ENCODE measurements at places on chromosomes 12 and 14.

- DNase-seq: no peak
Measured at GRCh38 chr14:36658123-36659009, 3.3 kb upstream of the PAX9 start.

DNA sequence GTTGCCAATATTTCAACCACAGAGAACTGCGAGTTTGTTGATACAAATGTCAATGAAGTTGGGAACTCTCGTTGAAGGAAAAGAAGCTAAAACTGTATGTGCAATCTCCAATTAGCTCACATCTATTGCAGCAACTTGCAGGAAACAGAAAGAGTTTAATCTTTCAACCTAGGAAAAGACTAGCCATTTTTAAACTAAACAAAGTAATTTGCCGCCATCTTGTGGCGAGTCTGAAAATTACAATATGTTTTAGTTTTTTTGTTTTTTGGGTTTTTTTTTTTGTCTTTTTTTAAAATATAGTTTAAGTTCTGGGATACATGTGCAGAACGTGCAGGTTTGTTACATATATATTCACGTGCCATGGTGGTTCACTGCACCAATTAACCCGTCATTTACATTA lies 131.2 kb upstream of the FOXG1 start:
- DNase-seq: no peak

- no peak for DNase-seq
Measured at GRCh38 chr12:118391836-118392235, 15.5 kb downstream of the SUDS3 start.

DNA sequence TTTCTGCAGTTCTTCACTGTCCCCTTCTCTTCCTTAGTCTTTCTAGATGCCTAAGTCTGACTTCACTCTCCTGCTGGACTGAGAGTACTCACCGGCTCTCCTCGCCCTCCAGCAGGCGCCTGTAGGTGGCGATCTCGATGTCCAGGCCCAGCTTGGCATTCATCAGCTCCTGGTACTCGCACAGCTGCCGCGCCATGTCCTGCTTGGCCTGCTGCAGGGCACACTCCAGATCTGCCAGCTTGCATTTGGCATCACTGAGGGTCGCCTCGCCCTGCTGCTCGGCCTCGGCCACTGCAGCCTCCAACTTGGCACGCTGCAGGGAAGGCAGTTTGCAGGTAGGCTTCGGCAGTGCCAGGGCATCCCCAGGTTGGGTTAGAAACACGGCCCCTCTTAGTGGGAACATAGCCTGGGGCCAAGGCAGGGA lies 5.2 kb downstream of the KRT84 start:
- DNase-seq: no peak

- no peak for DNase-seq
Measured at GRCh38 chr12:120799243-120800045, 73.8 kb downstream of the ACADS start.

DNA sequence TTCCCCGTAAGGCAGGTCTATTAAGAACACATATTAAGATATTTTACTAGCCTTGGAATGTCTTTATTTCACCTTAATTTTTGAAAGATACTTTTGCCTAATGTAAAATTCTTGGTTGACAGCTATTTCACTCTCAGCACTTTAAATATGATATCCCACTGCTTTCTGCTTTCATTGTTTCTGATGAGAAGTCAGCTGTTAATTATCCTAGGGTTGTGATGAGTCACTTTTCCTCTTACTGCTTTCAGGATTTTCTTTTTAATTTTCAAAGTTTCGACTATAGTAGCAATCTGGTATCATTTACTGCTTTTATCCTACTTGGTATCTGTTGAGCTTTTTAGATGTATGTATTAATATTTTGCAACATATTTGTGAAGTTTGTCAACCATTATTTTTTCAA lies 578.9 kb upstream of the ATP2B1 start:
- no peak for DNase-seq

DNA sequence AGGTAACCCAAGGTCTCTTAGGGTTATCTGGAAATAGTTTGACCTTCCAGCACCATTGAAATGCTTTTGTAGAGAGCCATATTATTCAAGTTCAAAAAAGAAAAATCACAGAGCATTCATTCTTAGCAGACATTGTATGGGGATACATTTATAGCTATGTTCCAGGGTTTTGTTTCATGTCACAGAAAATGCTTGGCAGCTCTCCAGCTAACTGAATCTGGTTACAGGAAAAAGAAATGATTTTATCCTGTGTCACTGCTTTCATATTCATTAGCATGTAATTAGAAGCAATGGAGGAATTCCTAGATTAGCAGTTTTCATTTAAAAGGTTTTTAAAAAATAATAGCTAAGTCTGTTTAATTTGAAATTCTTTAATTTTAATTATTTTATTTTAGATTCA lies 78.9 kb downstream of the SNAPC1 start:
- no peak for DNase-seq

GRCh38 chr12:1054117-1054870 lies 63.3 kb downstream of the ERC1 start:
- DNase-seq: no peak

GRCh38 chr14:104178279-104178678 lies 39.9 kb downstream of the KIF26A start:
- no peak for DNase-seq

- DNase-seq: no peak
Measured at GRCh38 chr12:94157981-94158411, 9.6 kb downstream of the PLXNC1 start.

DNA sequence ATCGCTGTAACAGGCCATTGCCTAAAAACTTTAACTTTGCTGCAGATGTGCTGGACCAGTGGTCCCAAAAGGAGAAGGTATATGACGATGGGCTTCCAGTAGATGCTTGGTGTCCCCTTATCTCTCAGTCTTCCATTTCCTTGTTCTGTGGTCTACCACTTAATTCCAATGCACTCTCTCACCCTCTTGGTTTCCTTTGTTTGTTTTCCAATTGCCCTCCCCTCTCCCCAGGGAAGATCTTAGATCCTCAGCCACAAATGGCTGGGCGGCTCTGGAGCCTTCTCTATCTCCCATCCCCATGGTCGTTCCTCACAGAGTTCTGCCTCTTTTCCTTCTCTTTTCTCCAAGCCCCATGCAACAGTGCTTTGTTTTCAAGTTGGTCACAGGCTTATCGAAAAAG lies 584 bp downstream of the ACSM4 start:
- no peak for DNase-seq

DNA sequence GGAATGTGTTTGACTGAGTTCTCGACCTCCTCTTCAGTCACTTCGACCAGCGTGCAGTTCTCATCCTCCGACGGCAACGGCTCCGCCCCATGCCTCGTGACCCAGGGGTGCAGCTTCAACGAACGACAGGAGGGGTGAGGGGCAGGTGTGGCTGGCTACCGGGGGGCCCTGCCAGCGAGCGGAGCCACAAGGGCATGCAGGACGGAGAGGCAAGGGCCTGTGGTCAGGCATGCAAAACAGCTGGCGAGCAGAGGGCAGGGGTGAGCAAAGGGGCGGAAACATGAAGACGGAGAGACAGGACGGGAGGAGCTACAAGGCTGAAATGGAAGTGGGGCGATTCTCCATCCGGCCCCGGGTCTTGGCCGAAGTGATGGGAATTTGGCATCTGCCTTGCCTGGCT lies 38.7 kb downstream of the P2RX4 start:
- no peak for DNase-seq

- DNase-seq: no peak
Measured at GRCh38 chr12:108855284-108856169, 1.9 kb downstream of the SSH1 start.

- DNase-seq: no peak
Measured at GRCh38 chr12:111034083-111034885, 113.9 kb upstream of the MYL2 start.

- no peak for DNase-seq
Measured at GRCh38 chr12:15701631-15702156, 87.5 kb downstream of the EPS8 start.

GRCh38 chr12:65958456-65958855 lies 134.2 kb downstream of the HMGA2 start:
- DNase-seq: no peak

DNA sequence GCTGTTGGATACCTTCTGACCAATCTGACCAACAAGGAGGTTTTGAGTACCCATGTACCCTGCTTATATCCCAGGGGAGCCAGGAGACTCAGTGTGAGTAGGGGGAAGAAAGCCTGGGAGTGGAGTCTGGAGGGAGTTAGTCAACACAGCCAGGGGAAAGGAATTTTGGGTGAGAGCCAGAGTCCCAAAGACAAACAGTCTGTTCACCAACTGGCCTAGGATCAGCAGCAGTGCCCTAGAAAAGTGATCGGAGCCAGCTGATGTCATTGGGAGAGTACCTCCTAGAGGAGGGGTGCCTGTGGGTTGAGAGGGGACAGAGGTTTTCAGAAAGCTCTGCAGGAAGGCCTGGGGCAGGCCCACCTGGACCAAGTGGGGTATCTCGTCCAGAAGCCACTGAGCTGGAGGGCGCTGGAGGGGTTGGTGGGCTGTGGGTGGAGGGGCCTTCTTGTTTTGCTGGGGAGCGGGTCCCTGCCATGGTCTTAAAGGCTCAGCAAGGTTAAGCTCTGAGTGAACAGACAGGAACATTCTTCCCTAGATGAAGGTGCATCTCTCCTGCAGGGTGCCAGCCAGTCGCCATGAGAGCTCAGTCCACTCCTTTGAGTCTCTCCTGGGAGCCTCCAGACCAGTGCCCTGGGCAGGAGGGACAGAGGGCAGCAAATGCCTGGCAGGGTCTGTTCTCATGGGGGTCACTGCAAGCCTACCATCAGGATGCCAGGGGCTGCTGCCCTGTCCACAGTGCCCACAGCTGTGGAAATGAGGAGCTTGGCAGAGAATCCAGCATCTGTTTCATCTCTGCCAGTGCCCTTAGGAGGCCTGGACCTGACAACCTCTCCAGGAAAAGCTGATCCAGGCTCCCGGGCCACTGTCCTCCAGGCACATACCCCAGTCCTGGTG lies 63.6 kb downstream of the CHGA start:
- DNase-seq: no peak

GRCh38 chr12:92582475-92582874 lies 120.3 kb upstream of the PLEKHG7 start:
- no peak for DNase-seq

- DNase-seq: no peak
Measured at GRCh38 chr14:64722842-64723447, 18.7 kb downstream of the PLEKHG3 start.

DNA sequence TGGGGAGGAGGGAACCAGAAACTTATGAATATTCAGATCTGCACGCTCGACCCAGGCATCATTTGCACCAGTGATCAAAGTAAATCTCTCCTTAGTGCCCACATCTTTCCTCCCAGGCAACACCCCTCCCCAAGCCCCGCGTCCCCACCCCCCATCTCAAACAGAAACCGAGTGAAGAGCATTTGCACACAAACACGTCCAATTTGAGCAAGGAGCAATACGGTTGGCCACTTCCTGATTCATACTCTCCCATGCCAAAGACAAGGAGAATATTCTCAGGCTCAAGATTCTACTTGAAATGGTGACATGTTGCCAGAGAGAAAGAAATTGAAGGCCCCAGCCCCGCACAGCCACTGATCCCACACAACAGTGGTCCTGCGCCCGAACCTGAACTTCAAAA lies 7.1 kb downstream of the FOXN3 start:
- no peak for DNase-seq

DNA sequence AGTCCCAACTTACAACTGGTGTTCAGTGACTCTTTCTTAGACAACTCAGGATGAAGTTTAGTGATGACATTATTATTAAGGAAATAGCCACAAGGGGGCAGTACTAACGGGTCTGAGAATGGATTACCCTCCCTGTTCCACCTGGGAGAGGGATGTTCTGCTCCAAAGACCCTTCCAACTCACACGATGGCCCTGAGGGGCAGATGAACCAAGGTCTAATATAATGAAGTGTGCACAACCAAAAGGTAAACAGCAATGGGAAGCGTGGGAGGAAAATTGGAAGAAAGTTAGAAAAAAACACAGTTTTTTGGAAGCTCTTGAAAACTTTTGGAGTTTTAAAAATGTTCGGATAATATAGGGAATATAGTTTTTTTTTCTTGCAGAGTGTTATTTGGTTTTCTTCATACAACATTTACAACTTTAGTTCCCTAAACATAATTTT lies 24.0 kb downstream of the FGF6 start:
- no peak for DNase-seq

DNA sequence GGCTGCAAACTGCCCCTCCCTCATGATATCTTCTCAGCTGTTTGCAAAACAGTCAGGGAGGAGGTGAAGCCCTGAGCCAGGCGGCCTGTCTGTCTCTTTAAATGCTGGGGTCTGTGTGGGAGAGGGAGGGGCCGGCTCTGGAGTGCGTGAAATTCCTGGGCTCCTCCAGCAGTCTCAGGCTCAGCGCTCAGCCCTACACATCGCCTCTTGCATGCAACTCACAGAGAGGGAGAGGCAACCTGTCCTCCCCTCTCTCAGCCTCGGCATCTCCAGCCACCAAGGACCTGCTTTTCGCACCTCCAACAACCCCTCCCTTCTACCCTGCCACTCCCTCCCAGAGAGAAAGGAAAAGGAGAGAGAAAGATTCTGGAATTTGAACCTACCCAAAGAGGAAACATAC lies at the start of gene NRXN3:
Gene NRXN3 (plus strand): TSS at position 171 of the 400 bp plus-strand sequence. CDS start 72,721 bp downstream, outside the sequence.
- DNase-seq: no peak

- DNase-seq: no peak
Measured at GRCh38 chr14:61374284-61374683, 52.9 kb downstream of the PRKCH start.
